ENCODE measurements at places on chromosomes 3 and 15. TPM values are rescaled to one million over a fixed set of nuclear protein-coding genes. Genes with fewer than 3 reads are reported as not detected.

GOLGA8O gene
- polyA plus RNA-seq, result 0.56 TPM

- no peak for DNase-seq
Observed at GRCh38 chr15:46309914-46310313, 675.1 kb downstream of the SQOR start.

DNA sequence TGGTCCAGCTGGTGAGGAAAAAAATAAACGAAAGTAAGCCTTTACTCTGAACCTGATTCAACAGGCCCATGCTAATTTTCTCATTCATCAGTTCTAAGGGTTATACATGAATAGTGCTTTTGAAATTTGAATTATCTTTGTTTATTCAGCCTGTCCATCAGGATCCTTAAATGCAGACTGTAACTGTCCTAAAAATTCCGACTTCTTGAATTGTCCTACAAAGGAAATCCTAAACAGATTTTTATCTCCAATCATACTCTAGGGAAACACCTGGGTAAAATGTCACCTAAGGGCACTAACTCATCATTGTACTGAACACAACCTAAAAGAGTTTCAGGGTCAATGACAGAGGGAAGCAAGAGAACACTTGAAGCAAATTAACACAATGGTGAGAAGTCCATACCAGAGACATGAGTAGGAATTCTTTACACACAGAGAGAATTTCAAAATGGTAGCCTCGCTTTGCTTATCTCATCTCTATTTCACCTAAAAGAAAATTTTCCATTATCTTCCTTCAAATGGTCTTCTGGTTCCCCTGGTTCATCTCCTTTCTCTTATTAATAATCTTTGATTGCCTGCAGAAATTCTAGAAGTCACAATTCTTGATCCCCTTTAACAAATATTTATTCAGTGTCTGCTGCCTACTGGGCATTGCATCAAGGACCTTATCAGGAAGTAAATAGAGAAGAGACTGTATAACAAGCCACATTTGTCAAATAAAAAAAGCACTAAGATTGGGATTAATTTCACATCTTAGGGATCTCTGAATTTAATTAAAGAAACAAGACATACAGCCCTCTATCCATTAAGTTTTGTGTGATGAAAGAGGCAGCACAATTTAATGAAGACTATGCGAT is 182.7 kb downstream of the MEIS2 start:
- DNase-seq, result no peak

CNTN6 gene
- polyA plus RNA-seq, result not detected

PLA2G4F gene
- polyA plus RNA-seq, result not detected
